ENCODE measurements at places on chromosomes 1 and 21. TPM values are rescaled to one million over a fixed set of nuclear protein-coding genes. Genes with fewer than 3 reads are reported as not detected.

The FCMR gene
- total RNA-seq: 0.13 TPM

The PCP4L1 gene
- total RNA-seq: 0.26 TPM

The SPRR4 gene
- not detected for total RNA-seq

The CHIA gene
- not detected for total RNA-seq

The SPRR3 gene
- not detected for total RNA-seq

The KRTAP10-10 gene
- total RNA-seq: not detected

The ADAMTS1 gene
- total RNA-seq: 1,797 TPM

The JAK1 gene
- total RNA-seq: 180 TPM

The IQCC gene
- total RNA-seq: 1.4 TPM

The RHCE gene
- 1.0 TPM for total RNA-seq

The TSACC gene
- total RNA-seq: not detected

The MIER1 gene
- 29.7 TPM for total RNA-seq

The TAF5L gene
- total RNA-seq: 14.8 TPM

The FCRL2 gene
- total RNA-seq: not detected

The C1orf232 gene
- total RNA-seq: not detected

The APCS gene
- total RNA-seq: not detected

The CHODL gene
- total RNA-seq: 0.07 TPM

The FGR gene
- 0.30 TPM for total RNA-seq

The KLHL17 gene
- 11.9 TPM for total RNA-seq

The S100A4 gene
- 41.0 TPM for total RNA-seq

The KRTAP19-3 gene
- not detected for total RNA-seq

The LRIG2 gene
- 17.8 TPM for total RNA-seq

The OR2T11 gene
- not detected for total RNA-seq

The CREB3L4 gene
- 3.9 TPM for total RNA-seq

The FALEC gene
- 0.33 TPM for total RNA-seq

The LMX1A gene
- total RNA-seq: not detected

The S100A12 gene
- not detected for total RNA-seq

The CDA gene
- 0.92 TPM for total RNA-seq

The FAM177B gene
- total RNA-seq: not detected

The NBPF11 gene
- total RNA-seq: 9.0 TPM

The MR1 gene
- total RNA-seq: 25.9 TPM

The SLC6A9 gene
- 16.2 TPM for total RNA-seq

The LY9 gene
- total RNA-seq: not detected

The C1orf116 gene
- under 0.01 TPM for total RNA-seq

The COL6A1 gene
- total RNA-seq: 1,943 TPM

The RBM34 gene
- total RNA-seq: 41.7 TPM

The MCOLN2 gene
- total RNA-seq: 0.85 TPM

The HIVEP3 gene
- total RNA-seq: 2.1 TPM

The NR1I3 gene
- not detected for total RNA-seq

The PLPP3 gene
- 49.2 TPM for total RNA-seq

The DOP1B gene
- 17.4 TPM for total RNA-seq

The NUDT17 gene
- 2.9 TPM for total RNA-seq

The LYSMD1 gene
- total RNA-seq: 6.7 TPM

The ZFP69 gene
- 2.1 TPM for total RNA-seq

The KANK4 gene
- total RNA-seq: 0.07 TPM

The MROH7 gene
- total RNA-seq: 0.73 TPM

All from smooth muscle cell of the pulmonary artery (primary cell).